ENCODE measurements at places on chromosomes 5 and 9.

GRCh38 chr5:140084541-140084940, 29.4 kb upstream of the PURA start:
- no peak for DNase-seq

- peak; percentile 43 for DNase-seq
Observed at GRCh38 chr9:77457916-77458592, 190.1 kb downstream of the GNA14 start.

DNA sequence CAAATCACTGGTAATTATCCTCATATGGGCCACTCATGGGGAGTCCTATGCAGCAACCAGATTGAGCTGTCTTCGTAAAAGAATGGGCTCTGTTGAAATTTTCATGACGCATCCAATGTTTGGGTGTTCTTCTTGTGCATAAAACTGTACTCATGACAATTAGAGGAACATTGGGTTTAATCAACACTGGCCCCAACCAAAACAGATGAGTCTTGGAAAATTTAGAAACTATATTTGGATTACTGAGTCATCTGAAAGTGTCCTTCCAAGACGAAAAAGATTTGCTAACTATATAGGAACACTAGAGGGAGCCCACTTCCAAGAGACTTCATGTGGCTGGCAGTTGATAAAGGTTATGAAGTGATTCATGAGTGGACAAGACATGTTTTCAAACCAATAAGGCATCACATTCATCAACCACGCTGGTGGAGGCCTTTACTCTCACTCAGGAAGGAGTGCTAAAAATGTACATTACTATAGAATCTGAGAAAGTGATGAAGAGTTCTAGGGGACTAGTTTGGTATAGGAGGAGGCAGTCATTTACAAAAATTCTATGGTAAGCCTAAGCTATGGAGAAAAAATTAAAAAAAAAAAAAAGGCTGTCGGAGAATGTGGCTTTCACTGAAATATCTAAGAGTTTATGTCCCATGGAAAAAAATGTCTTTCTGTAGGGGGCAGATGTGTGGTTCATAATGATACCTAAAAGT, 313.5 kb downstream of the PRDM9 start:
- DNase-seq = no peak

DNA sequence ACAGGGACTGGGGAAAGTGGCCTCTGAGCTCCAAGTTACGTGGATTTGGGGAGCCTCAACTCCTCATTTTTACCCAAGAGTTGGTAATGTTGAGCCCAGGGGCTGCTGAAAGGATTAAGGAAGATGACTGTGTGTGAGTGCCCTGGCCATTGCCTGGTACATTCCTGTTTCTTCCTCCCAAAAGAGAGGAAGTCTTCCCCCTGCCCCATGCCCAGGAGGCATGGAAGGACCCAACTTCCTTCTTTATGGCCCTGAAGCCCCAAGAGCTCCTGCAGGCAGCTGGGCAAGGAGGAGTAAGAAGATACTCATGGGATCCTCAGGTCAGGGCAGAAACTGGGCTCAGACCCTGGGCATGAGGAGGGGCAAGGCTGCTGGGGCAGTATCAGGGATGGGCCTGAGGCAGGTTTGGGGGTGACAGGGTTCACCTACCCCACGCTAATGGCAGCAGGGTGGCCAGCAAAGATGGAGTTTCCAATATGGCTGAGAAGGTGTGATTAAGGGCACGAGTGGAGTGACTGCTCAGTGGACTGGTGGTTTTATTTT, 118.3 kb upstream of the MVB12B start:
- no peak for DNase-seq

DNA sequence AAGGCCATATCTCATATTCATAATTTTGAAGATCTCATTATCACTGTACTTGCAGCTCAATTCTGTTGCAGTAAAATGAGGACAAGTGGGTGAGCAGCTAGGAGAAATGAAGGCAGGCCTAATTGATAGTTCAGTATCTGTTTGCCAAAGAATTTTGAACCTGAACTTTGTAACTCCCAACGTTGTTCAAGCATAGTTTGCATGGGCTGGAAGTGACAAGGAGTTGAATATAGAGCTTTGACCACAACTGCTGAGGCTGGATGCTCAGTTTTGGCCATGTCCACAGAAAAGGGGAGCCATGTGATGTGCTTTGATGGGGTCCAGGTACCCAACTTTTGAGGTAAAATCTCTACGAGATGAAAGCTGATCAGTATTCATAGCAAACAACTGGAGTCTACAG, 177.5 kb downstream of the NXNL2 start:
- DNase-seq = no peak

DNA sequence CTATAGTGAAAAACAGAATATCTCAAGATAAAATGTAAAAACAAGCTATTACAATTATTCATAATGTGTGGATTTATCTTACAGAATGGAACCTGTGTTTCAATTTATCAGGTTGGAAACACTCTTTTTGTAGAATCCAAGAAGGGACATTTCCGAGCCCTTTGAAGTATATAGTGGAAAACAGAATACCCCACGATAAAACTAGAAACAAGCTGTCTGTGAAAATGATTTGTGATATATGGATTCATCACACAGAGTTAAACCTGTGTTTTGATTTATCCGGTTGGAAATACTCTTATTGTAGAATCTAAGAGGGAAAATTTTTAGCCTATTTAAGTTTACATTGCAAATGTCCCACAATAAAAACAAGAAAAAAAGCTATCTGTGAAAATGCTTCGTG, 388.2 kb downstream of the PRDM9 start:
- DNase-seq = no peak

- no peak for DNase-seq
Observed at GRCh38 chr5:127588368-127588767, 60.5 kb upstream of the CTXN3 start.

DNA sequence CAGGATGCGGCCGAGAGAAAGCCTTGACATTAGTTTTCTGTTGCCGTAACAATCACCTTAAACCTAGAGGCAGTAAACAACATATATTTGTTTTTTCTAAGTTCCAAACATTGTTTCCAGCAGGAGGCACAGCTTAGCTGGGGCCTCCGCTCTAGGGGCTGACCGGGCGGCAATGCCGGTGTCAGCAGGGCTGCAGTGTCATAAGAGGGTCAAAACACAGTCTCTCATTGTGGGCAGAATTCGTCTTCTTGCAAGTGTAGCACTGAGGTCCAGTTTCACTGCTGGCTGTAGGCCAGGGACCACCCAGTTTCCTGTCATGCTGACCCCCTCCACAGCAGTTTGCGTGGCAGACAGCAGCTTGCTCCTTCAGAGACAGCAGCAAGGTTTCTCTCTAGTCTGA, 186.2 kb downstream of the PJA2 start:
- no peak for DNase-seq

- DNase-seq = no peak
Observed at GRCh38 chr9:116058421-116058820, 95.2 kb upstream of the PAPPA start.

- no peak for DNase-seq
Observed at GRCh38 chr5:16596581-16596940, 20.2 kb downstream of the RETREG1 start.

DNA sequence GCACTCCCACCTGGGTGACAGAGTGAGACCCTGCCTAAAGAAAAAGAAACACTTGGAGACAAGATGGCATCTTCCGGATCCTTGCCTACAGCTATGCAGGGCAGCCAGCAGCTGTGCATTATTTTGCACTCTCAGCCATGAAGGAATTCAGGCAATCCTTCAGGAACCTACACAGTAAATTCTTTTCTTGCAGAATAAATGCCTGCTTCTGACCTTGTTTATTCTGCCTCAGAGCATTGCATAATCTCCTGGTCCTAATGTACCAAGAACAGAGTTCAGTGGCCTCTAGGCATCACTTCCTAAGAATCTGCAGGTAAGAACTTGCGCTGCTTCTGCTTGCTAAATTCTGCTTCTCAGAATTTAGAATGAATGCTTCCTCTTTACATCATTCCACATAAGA, 16.8 kb downstream of the GLDC start:
- no peak for DNase-seq

- DNase-seq = no peak
Observed at GRCh38 chr9:7201196-7201595, 443.4 kb downstream of the KDM4C start.

DNA sequence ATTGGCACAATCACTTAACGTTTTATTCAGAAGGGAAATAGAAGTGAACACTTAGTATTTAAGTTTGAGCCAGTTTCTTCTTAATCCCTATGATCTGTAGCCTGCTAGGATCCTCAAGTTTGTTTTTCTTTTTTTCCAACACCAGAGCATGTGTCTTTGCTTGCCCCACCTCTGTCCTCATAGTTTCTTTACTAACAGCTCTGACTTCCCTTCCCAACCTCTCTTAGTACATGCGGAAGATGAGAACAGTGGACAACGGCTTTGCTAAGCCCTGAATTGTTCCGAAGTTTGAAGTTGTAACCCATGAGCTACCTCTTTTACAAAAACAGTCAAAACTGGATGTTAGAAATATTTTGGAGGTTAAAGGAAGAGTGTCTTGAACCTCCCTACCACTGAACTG, 61.7 kb upstream of the TAF11L2 start:
- DNase-seq = no peak

- no peak for DNase-seq
Observed at GRCh38 chr9:105255421-105255820, 11.0 kb downstream of the SLC44A1 start.

GRCh38 chr5:10600626-10601245, 36.9 kb downstream of the ANKRD33B start:
- no peak for DNase-seq

GRCh38 chr5:95853490-95853889, 31.0 kb upstream of the GLRX start:
- DNase-seq = no peak

DNA sequence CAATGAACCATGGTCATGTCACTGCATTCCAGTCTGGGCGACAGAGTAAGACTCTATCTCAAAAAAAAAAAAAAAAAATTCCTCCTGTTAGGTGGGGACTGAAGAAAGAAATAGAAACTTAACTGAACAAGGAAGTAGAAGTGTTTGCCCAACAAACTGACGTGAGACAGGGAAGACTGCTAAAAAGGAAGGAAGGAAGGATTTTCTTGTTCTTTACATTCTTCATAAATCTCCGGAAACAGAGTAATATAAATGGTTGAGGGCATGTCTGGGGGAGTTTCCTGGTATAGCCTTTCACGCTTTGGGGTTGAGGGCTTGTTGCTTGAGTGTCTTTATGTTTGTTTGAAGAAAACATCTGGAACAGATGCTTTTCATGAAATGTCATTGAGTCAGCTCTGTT, 3.1 kb downstream of the TOR1B start:
- no peak for DNase-seq

DNA sequence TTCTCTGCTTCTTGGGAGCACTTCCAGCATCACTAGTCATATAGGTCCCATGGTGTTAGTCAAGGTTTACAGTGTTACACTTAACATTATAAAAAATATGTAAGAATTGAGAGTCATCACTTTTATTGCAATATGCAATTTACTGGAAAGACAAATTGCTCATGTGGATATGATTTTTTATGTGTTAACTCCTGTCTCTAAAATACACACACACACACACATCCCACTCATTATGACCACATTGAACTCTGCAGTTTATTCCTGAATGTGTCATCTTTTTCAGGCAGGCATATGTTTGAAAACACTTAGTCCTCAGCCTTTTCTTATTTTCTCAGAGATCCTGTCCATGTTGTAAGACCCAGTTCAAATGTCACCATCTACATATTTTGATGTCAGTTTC, 148.5 kb upstream of the MRPS30 start:
- no peak for DNase-seq

GRCh38 chr9:111916234-111916645, 19.6 kb downstream of the UGCG start:
- no peak for DNase-seq

DNA sequence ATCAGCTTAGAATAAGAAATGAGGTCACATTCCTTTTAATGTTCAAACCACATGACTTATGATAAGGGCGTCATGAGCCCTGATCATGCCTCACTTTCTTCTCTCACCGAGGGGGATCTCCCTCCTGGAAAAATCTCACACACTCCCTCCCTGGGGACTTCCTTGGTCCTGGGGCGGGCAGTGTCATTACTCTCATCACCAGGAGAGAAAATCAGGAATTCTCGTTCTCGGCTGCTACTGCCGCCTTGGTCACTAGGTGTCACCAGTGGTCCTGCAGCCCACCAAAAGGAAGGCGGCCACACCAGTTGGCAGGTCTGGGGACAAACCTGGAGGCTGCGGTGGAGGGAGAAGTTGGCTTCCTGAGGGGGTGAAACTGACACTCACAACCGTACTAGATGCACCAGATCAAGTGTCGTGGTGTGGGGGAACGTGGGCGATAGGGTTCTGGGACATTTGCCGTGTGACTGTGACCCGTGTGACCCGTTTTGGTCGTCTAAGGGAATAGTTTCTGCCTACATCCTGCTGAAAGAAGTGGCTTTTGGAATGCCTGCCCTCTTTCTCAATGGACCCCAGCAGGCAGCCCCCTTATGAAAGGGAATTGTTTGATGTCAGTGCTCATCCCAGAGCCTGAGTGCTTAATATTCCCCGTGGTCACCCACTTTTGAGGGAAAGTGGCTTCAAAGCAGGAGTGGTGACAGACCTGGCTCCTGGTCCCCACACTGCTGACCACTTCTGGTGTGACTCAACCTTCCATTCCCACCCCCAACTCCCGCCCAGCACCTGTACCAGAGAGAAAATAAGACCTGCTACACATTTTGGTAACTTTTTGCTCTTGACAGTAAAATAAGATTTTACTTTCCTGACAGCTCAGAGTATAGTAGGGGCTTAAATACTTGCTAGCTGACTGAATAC, 63.2 kb downstream of the ACER2 start:
- peak; percentile 21 for DNase-seq

DNA sequence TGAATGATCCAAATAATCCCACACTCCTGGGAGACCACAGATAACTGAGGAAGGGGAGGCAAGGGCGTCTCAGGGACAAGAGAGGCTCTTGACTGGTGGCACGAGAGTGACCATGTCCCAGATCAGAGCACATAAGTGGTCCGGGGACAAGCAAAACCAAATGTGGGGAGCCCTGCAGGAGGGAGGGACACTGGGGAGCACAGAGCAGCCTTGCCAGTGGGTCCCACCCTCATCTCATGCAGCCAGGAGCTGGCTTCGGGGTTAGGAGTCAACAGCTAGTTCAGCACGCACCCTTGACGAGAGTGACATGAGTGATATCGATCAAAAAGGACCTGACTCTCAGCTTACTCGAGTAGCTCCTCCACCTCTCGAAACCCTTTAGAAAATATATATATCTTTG, 16.5 kb upstream of the UBE2QL1 start:
- no peak for DNase-seq

GRCh38 chr9:14251154-14252071, 62.5 kb downstream of the NFIB start:
- DNase-seq = no peak

- no peak for DNase-seq
Observed at GRCh38 chr9:93296889-93297480, 113.0 kb downstream of the WNK2 start.

DNA sequence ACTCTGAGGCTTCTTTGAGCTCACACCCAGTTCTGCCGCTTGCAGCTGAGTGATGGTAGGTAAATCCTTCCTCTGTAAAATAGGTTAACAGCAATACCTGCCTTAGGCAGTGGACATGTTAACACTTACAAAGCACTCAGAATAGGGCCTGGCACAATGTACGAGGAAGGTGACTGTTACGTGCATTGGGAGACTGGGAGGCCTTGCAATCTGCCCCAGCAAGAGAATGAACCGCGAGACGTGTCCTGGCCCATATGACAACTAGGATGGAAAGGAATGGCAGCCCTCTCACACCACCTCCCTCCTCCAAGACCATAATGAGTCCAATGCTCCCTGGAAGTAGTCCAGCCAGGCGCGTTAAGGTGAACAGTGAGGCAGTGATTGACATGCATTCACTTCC, 23.1 kb upstream of the AKNA start:
- DNase-seq = no peak

GRCh38 chr5:65742565-65743231, 20.7 kb downstream of the NLN start:
- no peak for DNase-seq

- no peak for DNase-seq
Observed at GRCh38 chr9:69580582-69581214, 91.5 kb downstream of the APBA1 start.

Measured in central memory CD4-positive, alpha-beta T cell (primary cell).